Stimulated activated naive CD4-positive, alpha-beta T cell treated with Interleukin-2 at 50 U/mL for 16 hours (primary cell): ENCODE measurements at places on chromosomes 16 and 17.

DNA sequence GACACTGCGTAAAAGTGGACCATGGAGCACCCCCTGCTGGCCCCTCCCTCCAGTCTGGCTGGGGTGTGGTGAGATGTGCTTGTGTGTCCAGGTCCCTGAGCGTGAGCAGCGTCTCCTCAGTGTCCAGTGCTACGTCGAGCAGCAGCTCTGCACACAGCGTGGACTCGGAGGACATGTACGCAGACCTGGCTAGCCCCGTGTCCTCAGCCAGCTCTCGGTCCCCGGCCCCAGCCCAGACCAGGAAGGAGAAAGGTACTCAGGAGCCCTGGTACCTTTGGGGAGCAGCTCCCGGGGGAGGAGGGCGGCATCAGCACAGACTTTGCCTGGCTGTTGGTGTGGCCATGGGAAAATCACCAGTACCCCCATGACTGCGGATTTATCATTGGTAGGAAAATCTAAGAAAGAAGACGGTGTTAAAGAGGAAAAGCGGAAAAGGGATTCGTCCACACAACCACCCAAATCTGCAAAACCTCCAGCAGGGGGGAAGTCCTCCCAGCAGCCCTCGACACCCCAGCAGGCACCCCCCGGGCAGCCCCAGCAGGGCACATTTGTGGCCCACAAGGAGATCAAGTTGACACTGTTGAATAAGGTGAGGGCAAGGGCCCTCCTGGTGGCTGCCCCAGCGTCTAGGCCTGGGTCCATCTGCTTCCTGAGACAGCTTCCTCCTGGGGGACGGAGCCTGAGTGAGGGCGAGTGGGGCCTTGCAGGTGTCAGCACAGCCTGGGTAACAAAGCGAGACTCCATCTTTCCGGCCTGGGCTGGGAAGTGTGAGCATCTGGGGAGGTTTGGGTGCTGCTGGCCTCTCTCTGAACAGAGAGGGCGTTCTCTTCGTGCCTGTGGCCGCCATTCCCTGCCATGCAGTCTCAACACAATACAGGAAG lies 10.6 kb upstream of the IL17C start:
- no peak for DNase-seq

DNA sequence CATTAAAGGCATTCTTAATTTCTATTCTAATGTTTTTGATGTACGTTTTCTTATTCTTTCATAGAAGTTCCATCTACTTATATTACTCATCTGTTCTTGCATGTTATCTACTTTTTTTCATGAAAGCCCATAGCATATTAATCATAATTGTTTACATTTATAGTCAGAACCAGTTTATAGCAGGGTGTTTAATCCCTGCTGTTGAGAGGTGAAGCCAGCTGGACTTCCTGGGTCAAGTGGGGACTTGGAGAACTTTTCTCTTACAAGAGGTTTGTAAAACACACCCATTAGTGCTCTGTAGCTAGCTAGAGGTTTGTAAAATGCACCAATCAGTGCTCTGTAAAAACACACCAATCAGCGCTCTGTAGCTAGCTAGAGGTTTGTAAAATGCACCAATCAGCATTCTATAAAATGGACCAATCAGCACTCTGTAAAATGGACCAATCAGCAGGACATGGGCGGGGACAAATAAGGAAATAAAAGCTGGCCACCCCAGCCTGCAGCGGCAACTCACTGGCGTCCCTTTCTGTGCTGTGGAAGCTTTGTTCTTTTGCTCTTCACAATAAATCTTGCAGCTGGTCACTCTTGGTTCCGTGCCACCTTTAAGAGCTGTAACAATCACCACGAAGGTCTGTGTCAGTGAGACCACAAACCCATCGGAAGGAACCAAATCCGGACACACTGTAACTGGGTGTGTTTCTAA lies 120.6 kb downstream of the TANC2 start:
- DNase-seq = no peak

DNA sequence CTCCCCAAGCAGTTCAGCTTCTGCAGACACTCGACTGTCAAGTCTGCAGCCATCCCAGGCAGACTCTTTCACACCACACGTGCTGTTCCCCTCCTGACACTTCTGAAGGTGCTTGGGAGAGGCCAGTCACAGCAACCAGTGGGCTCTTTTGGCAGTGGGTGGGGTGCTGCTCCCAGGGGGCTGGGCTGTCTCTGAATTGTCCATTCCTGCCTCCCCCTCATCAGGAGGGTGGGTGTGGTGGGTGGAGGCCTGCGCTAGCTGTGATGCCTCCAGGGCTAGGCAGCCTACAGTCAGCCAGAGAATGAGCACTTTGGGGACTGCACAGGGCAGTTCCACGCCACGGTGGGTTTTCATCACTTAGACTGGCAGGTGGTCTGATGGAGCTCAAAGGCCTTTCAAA lies 10.3 kb downstream of the STARD3 start:
- DNase-seq = no peak

- no peak for DNase-seq
Measured at GRCh38 chr17:16916557-16916920, 55.4 kb downstream of the TNFRSF13B start.

- DNase-seq = no peak
Measured at GRCh38 chr16:57098188-57098841, 5.9 kb downstream of the CPNE2 start.

DNA sequence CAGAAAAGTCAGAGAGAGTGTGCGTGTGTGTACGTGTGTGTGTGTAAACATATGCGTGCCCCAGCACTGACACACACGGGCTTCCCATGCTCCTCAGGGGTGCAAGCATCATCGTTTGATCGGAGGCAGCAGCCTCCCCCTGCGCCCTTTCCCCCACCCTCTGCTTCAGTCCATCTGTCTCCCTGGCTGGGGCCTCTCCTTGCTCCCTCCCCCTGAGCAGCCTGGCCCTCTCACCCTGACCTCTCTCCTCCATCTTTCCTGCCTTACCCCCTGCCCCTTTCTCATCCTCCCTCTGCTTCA lies 4.4 kb downstream of the STX1B start:
- no peak for DNase-seq

- no peak for DNase-seq
Measured at GRCh38 chr16:11610580-11610979, 23.9 kb upstream of the LITAF start.

- peak; percentile 40 for DNase-seq
Measured at GRCh38 chr17:45021607-45022287, 29.7 kb downstream of the DCAKD start.

DNA sequence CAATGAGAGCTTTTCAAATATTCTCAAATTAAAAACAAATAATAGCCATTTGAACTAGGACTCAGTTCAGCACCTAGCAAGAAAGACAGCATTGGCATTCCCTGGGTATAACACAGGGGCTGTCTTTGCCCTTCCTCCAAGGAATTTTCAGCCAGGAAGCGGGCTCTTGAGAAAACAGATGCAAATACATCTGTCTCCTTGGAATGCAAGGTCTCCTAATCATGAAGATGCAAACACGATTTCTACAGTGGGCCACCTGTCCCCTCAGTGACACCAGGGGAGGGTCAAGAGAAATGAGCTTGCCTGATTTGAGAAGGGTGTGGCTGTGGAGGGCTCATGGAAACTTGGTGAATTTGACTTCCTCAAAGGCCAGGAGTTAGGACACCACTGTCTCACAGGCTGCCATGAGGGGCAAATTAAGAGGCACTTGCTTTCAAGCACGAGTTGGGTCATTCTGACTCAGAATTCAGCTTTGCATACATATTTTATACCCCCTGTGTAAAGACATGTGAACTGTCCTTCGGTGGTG lies 24.5 kb upstream of the SUPT4H1 start:
- no peak for DNase-seq

DNA sequence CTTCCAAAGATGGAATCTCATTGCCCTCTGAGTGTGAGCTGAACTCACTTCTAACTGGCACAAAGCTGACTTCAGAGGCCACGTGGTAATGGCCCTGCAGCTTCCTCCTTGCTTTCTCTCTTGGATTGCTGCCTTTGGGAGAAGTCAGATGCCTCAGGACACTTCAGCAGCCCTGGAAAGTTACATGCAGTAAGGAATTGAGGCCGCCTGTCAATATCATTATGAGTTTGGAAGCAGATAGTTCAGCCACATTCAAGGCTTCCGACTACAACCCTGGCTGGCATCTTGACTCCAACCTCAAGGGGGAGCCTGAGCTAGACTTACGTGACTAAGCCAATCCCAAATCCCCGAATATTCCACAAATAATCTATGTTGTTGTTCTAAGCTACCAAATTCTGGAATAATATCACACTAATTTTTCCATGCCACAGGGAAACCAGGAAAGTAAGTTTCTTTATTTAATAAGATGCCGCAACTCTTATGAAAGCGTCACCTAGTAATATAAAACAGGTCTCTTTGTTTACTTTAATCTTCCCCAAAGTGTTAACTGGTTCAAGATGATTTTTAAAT lies 13.6 kb downstream of the CEP20 start:
- no peak for DNase-seq

GRCh38 chr17:1582374-1582773 lies 19.8 kb upstream of the PITPNA start:
- DNase-seq = no peak

GRCh38 chr17:73042225-73042624 lies 50.3 kb downstream of the SLC39A11 start:
- DNase-seq = no peak

DNA sequence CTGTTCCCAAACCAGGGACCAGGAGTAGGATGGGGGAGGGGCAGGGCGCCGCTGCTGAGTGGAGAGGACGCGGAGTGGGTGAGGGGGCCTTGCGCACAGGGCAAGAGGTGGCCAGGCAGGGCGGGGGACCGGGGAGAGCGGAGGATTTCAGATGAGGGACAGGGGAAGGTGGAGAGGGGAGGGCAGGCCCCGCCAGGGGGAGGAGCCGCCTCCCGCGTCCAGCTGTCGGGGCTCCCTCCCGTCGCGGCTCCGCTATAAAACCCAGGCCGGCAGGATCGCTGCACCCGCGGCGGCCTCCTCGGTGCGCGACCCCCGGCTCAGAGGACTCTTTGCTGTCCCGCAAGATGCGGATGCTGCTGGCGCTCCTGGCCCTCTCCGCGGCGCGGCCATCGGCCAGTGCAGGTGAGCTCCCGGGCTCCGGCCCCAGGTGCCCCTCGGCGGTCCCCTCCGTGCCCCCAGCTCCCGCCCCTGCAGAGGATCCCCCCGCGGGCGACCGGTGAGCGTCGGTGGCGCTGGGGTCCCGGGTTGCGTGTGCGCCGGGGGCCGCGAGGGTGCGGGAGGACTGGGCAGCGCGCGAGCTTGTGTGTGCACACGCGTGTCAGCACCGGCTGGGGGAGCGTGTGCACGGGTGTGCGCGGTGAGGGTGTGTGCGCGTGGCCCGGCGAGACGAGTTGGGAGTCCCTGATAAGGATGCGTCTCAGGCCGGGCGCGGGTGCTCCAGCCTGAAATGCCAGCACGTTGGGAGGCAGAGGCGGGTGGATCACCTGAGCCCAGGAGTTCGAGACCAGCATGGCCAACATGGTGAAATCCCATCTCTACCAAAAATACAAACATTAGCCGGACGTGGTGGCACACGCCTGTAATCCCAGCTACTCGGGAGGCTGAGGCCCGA lies at the start of gene CA4:
Gene CA4, plus strand, starts transcription at position 283 of the 892 bp plus-strand sequence. Its CDS starts 62 bp downstream, at position 345.
- no peak for DNase-seq

- DNase-seq = peak; percentile 43
Measured at GRCh38 chr17:30378241-30378824, 394 bp upstream of the CPD start.

DNA sequence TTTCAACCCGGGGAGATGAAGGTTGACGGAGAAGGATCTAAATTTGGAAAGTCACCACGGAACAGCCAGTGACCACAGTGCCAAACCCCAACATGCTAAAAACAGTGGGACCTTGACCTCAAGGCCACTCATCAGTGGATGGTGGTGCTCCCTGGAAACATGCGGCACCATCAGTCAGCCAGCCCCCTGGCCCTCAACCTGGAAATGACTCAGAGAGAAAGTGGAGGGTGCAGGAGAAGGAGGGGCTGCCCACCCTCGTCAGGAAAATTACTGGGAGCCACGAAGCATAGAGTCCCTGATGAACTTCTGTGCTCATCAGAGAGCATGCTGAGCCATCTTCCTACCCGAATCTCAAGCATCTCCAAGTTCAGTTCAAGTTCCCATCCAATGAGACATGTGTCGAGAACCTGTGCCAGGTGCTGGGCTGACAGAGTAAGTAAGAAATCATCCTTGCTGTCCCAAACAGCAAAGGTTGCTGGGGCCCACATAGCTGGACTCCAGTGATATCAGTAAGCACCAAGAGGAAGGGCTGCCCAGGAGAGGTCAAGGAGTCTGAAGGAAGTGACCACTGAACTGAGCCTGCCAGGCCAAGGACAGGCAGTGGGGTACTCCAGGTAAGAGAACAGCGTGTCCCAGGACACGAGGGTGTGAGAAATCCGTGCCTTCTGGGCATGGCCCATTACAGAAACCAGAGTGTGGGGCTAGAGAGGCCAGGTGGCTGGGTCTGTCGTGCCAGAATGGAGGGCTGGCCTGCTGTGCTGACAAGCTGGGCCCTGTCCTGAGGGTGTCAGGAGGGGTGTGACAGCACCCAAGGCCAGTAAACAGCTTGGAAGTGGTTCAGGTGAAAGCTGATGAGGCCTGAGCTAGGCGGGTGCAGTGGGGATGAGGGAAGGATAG lies 5.2 kb downstream of the PECAM1 start:
- no peak for DNase-seq

GRCh38 chr17:74604200-74604599 lies 12.1 kb upstream of the CD300LD start:
- DNase-seq = no peak

DNA sequence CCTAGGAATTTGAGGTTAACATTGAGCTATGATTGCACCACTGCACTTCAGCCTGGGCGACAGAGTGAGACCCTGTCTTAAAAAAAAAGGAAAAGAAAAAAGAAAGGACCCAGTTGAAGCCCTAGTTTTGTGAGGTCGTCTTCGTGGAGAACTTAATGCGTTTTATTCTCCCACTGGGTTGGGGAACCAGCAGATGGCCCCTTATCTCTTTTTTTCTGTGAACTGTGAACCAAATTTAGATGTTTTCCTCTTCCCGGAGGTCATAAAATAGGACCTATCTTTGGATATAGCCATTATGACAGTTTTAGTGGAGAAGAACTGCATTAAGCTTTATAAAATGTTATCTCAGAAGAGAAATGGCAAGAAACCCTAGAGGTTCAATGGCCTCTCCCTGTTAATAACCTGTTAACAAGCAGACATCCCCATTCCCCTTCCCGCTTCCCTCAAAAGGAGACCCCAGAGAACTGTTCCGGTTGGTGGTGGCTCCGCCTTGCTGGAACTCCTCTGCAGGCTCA lies 23.5 kb downstream of the KIAA0513 start:
- DNase-seq = no peak

DNA sequence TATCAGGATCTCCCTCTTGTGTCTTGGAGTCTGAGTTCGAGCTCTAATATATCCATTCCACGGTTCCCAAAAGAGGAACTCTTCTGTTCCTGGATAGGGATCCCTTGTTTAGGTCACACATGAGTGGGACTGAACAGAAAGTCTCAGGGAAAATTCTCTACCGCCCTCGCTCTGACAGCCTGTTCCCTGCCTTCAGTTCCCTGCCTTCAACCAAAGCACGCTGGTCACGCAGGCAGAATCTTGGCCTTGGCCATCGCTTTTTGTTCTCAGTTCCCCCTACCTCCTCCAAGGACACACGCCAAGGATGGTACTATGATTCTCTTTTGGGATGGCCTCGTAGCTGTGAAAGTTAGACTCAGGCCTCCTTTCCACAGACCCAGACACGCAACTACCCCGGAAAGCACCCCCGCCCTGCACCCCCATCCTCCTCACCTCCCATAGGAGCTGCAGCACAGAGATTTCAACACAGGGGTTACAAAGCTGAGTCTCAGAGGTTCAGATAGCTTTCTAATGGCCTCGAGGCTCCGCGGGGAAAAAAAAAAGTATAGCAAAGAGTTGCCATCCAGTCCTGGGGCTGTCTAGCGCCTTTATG lies 1.5 kb upstream of the SHISA6 start:
- no peak for DNase-seq
